ENCODE measurements at places on chromosomes 2 and 18. TPM values are rescaled to one million over a fixed set of nuclear protein-coding genes. Genes with fewer than 3 reads are reported as not detected.
A peak's percentile ranks its signal among the peaks of the same experiment; 100 is the strongest.

GRCh38 chr2:116489944-116490343, 1324.5 kb upstream of the DDX18 start:
- no peak overlapping the region for H3K27ac ChIP-seq
- no peaks in the 10 kb centered on the region for H3K4me1 ChIP-seq
- H3K36me3 ChIP-seq, result no peaks in the 10 kb centered on the region
- DNase-seq, result no peak
- H3K4me3 ChIP-seq, result no peak overlapping the region

Gene TEKT4
- total RNA-seq, result not detected

GRCh38 chr2:163155279-163155883, 316.8 kb upstream of the KCNH7 start:
- no peaks in the 10 kb centered on the region for H3K36me3 ChIP-seq
- DNase-seq, result peak; percentile 61
- H3K27me3 ChIP-seq, result no peaks in the 10 kb centered on the region
- H3K27ac ChIP-seq, result no peak overlapping the region

GRCh38 chr2:136017786-136018185, 32.4 kb upstream of the DARS1 start:
- no peak overlapping the region for H3K4me3 ChIP-seq
- H3K27ac ChIP-seq, result no peak overlapping the region
- peaks cover 5% of the 10 kb centered on the region for H3K36me3 ChIP-seq
- DNase-seq, result no peak
- peaks cover 1% of the 10 kb centered on the region for H3K4me1 ChIP-seq
- H3K27me3 ChIP-seq, result no peaks in the 10 kb centered on the region

- no peak for DNase-seq
- H3K4me1 ChIP-seq, result peaks cover 32% of the 10 kb centered on the region
Observed at GRCh38 chr18:10410472-10411308, 43.7 kb upstream of the APCDD1 start.

Gene C2orf15
- total RNA-seq, result 0.74 TPM

DNA sequence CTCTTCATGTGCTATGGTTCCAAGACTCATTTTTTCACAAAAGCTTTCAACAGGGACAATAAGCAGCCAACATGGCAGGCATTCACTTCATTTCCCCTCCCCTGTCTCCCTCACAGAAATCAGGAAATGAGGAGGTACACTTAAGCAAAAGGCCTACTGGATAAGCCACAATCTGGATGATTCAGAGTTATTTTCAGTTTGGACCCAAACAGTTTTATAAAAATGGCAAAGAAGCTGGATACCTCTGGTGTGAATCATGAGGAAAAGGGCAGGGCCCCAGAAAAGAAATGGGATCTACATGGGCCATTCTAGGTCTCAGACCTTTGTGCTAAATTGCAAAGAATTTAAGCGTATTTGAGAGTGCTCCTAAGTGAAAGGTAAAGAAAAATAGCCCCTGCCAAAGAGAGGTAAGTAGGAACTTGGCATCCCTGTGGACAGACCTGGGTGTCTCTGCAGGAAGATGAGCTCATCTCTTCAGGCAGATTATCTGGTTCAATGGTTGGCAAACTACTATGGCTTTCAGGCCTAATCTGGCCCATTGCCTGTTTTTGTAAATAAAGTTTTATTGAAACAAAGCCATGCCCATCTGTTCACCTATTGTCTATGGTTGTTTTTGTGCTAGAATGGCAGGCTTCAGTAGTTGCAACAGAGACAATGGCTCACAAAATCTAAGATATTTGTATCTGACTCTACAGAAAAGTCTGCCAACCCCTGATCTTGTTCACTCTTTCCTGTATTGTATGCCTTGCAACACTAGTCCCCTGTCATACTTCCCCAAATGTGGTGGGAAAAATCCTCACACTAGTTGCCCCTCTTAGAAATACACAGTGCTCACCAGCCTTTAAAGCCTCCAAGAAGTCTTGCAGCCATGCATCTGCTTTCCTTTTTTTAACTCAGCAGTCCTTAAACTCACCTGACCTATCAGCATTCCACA, 315.0 kb downstream of the ALK start:
- no peaks in the 10 kb centered on the region for H3K36me3 ChIP-seq
- peak overlapping the region; percentile 50 for H3K27ac ChIP-seq
- peaks cover 26% of the 10 kb centered on the region for H3K4me1 ChIP-seq
- no peak overlapping the region for H3K4me3 ChIP-seq

- peak; percentile 67 for DNase-seq
- no peaks in the 10 kb centered on the region for H3K36me3 ChIP-seq
- H3K27me3 ChIP-seq, result no peaks in the 10 kb centered on the region
- no peak overlapping the region for H3K4me3 ChIP-seq
- H3K4me1 ChIP-seq, result peaks cover 16% of the 10 kb centered on the region
Observed at GRCh38 chr18:34661464-34662087, 48.5 kb upstream of the DTNA start.

Gene PROM2
- 2.6 TPM for total RNA-seq

Gene DRC1
- not detected for total RNA-seq

DNA sequence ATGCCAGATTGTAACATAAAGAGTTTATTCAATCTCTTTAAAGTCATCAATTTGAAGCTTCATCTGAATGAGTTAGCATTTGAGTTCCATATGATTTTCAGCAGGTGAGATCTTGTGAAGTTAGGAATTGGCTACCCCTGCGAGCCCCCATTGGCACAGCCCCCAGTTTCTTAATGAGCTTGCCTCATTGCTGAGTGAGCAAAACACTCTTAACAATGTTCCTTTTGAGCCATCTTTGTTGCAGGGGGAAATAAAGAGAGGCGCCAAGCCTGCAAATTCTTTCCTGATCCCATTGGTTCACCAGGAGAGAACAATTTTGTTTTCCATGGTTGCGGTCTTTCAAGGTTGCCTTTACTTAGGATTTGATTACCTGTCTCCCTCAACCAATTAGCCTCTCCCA, 18.7 kb downstream of the DPP10 start:
- H3K4me3 ChIP-seq, result no peak overlapping the region
- H3K27ac ChIP-seq, result no peak overlapping the region
- no peaks in the 10 kb centered on the region for H3K36me3 ChIP-seq
- H3K27me3 ChIP-seq, result peaks cover 41% of the 10 kb centered on the region

DNA sequence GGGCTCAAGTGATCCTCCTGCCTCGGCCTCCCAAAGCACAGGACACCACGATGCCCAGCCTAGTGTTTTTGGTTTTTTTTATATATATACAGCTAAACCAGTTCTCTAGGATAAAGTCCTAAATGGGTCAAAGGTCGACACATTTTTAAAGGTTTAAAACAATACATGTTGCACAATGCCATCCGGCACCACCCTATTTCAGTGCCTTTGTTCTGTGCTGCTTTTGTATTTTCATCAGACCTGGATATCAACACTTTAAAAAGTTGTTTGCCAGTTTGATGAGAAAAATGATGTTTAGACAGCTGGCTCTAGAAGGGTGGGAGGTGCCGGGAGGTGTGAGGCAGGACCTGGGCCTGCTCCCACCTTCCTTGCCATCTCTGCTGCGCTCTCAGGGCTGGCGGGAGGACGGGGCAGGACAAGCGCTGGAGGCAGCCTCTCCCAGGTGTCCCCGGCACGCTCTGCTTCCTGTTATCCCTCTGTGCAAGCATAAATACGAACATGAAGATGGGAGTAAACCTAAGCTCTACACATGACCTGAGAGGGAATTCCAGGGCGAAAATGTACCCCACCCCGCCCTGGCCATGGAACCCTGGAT, 103.7 kb downstream of the HS6ST1 start:
- H3K4me3 ChIP-seq, result no peak overlapping the region
- H3K36me3 ChIP-seq, result no peaks in the 10 kb centered on the region

Gene GKN1
- not detected for total RNA-seq

Gene OBSL1
- 29.0 TPM for total RNA-seq

Gene CFAP65
- not detected for total RNA-seq

Gene FAM237A
- not detected for total RNA-seq

DNA sequence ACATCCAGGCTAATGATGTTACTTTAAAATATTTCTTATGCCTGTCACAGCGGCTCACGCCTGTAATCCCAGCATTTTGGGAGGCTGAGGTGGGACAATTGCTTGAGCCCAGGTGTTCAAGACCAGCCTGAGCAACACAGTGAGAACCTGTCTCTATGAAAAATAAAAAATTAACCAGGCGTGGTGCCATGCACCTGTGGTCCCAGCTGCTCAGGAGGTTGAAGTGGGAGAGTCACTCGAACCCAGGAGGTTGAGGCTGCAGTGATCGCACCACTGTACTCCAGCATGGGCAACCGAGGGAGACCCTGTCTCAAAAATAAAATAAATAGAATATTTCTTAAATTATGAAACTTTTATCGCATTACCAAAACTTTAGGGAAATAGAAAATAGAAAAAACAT, 28.1 kb upstream of the ACTR3 start:
- H3K4me1 ChIP-seq, result peaks cover 7% of the 10 kb centered on the region
- no peak overlapping the region for H3K4me3 ChIP-seq
- no peak overlapping the region for H3K27ac ChIP-seq
- no peak for DNase-seq
